Fibroblast of pulmonary artery (primary cell): ENCODE measurements at places on chromosomes 11 and 22.
A peak's percentile ranks its signal among the peaks of the same experiment; 100 is the strongest.

- no peak for DNase-seq
These were observed 16.7 kb upstream of the TMPRSS4 start for GRCh38 chr11:118060081-118060661.

DNA sequence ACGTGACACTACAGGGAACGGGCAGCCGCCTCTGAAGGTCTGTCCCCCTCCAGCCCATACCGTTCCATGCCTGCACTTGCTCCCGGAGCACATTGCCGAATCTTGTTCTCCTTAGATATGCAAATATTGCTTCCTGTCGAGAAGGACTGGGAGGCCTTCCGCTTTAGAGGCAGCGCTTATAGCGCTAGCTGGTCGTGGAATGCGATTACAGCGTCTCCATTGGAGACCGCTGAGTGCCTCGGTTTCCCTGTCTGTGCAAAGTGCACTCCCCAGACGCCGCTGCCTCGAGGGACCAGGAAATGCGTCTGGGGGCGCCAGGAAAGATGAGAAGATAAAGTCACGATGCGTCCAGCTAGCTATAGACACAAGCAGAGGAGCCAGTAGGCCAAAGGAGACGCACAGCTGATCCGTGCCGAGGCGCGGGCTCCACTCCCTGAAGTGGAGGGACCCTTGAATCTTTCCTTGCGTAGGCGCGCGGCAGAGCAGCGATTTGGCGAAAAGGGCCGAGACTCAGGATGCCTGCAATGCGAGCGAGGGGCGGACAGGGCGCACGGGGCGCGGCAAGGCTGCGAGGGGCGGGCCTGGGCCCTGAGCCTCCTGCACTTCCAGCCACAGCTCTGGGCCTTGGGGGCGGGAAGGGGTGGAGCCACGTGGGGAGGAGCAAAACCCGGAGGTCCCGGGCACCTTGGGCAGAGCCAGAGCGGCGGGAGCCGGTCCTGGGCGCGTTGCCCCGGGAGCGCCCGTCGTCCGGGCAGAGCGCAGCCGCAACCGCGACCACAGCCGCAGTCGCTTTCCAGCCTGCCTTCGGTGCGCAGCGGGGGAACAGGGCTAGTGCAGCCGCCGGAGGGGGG is at the start of gene RASSF10:
Gene RASSF10, plus strand, starts transcription at position 692 of the 851 bp plus-strand sequence. CDS start 261 bp downstream, outside the sequence.
- DNase-seq, result peak; percentile 6

DNA sequence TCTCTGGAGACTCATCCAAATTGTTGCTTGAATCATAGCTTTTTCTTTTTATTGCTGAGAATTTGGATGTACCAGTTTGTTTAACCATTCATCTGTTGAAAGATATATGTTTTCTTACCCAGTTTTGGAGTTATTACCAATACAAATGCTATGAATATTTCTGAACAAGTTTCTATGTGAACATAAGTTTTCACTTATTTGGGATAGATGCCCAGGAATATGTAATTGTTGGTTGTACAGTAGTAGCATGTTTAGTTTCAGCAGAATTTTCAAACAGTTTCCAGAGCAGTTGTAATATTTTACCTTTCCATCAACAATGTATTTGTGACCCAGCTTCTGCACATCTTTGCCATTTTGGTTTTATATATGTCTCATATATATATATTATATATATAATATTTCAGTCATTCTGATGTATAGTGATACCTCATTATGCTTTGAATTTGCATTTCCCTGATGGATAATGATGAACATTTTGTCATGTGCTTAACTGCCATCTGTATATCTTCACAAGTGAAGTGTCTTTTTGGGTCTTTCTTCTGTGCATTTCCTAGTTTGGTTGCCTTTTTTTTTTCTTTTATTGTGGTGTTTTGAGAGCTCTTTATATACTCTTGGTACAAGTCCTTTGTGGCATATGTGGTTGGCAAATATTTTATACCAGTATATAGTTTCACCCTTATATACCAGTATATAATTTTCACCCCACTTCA is 118.8 kb downstream of the LUZP2 start:
- no peak for DNase-seq

DNA sequence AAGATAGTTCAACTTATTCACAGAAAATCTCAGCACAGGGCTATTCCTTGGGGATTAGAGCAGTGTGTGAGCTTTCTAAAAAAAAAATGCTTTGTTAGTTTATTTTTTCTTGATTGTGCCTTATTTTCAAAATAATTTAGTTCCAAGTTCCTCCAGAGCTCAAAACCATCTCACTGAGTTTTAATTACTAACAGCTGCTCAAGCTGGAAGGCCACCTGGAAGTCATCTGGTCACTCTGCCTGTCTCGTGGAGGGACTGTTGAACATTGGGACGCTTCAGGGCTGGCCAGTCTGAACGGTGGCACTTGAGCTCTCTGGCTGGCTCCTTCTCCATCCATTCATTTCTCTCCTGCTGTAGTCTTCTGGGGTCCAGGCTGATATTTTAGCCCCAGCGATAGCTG is 4.0 kb downstream of the OR51E1 start:
- no peak for DNase-seq
